T follicular helper cell (primary cell): ENCODE measurements at places on chromosomes 12 and 14.

GRCh38 chr12:5455045-5455444 lies 23.1 kb downstream of the NTF3 start:
- DNase-seq: no peak

DNA sequence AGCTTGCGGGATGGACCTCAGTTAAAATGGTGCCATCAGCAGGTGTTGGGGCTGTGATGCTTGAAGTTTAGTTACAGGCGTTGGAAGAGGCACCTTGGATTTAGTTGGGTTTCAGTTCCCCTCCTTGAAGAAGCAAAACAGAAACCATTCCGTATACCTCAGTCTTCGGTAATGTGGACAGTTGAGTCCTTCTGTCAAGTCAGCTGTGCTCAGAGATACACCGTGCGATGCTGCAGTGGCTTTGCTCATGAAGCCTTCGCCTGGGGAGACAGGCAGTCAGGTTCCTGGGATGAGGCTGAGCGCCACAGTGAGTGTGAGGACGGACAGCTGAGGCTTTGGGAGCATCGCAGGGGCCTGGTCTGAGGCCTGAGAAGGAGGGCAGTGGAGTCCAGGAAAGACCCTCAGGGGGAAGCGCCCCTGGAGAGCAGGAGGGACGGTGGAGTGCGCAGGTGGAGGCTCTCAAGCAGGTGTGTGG lies 7.4 kb downstream of the RAN start:
- DNase-seq: no peak

GRCh38 chr12:118391424-118391823 lies 15.1 kb downstream of the SUDS3 start:
- no peak for DNase-seq

GRCh38 chr12:40597133-40597532 lies 95.1 kb upstream of the CNTN1 start:
- DNase-seq: no peak

- no peak for DNase-seq
Measured at GRCh38 chr12:22064968-22065367, 18.9 kb downstream of the CMAS start.
